ENCODE measurements at places on chromosomes 7 and 10. TPM values are rescaled to one million over a fixed set of nuclear protein-coding genes. Genes with fewer than 3 reads are reported as not detected.

GRCh38 chr7:23065974-23066373 is 39.6 kb upstream of the KLHL7 start:
- no peak for DNase-seq

Gene AVL9
- total RNA-seq, result 16.1 TPM

DNA sequence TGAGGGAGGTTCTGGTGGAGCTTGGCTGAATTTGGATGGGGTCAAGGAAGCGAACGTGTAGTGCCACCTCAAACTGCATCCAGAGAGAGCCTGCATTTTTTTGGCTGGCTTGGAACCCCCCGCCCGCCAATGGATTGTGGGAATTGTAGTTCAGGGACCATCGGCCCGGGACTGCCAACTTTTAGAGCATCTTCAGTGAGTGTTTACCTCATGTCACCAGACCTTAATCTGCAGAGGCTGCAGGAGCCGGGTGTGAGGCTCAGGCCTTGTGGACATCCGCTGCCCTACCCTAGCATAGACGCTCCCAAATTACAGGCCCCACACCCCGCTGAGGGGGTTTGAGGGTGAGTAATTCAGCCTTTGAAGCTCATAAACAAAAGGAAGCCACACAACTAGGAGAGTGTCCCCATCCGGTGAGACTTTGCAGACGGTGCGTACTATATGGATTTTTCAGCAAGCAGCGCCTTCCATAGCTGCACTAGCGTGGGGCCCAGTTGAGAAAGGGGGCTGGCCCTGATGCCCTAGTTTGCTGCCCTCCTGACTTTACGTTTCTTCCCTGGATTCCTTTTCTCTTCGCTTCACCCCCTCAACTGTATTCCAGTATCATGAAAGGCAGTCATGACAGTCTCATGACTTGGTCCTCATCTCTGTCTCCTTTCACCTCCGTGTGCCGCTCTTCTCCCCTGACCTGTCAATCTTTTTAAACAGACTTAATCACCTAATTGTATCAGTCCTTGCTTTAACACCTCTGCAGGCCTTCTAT is 717 bp downstream of the CNPY4 start:
- peak; percentile 68 for DNase-seq

- DNase-seq, result no peak
Observed at GRCh38 chr10:62306663-62307062, 38.0 kb upstream of the RTKN2 start.

DNA sequence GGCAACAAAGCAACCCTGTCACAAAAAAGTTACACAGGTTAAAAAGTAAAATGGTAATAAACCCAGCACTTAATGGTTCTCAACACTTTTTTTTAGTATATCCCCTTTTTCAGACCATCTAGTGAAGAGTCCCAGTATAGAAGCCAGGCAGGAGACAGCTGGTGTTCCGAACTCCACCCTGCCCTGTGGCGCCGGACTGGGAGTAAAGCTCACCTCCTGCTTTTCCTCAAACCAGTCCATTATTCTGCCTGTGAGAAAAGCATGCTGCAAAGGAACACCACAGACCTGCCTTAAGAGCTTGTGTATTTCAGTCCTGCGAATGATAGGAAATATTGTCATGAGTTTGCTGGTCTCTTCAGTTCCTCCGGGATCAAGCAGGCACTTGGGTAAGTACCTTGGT is 81.0 kb downstream of the EZH2 start:
- DNase-seq, result no peak

GRCh38 chr7:29924684-29925083 is 64.9 kb downstream of the SCRN1 start:
- no peak for DNase-seq

GRCh38 chr7:17600340-17600752 is 301.9 kb downstream of the AHR start:
- DNase-seq, result no peak

GRCh38 chr7:107659666-107660065 is 962 bp upstream of the SLC26A4 start:
- DNase-seq, result no peak

- DNase-seq, result no peak
Observed at GRCh38 chr7:33805630-33806233, 99.6 kb upstream of the BMPER start.

DNA sequence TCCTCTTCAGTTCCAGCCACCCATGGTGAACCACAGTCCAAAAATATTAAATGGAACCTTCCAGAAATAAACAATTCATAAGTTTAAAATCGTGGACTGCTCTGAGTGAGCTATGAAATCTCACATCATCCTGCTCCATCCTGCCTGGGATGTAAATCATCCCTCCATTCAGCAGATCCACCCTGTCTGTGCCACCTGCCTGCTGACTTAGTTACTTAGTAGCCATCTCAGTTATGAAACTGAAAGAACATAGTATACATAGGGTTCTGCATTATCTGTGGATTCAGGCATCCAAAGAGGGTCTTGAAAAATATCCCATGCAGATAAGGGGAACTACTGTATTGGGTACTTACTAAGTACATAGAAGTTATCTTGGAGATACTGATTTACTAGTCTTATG is 89.0 kb downstream of the ST8SIA6 start:
- no peak for DNase-seq

GRCh38 chr10:124032971-124033886 is 60.2 kb downstream of the CHST15 start:
- DNase-seq, result no peak

DNA sequence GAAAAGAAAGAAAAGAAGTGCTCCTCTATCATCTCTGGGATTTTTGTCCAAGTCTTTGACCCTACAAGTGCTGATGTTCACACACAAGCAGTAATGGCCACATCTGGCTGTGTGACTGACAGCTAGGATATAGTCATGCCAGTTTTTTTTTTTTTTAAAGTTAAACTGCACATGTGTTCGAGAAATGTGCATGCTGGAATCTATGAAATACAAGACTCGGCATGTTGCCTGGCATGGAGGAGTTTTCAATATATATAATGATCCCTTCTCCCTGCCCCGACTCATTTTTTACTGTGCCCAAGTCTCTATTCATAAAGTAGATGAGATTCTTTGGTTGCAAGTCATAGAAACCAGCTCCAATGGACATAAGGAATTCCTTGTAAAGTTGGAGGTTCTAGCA is 60.4 kb upstream of the FGFR2 start:
- no peak for DNase-seq

DNA sequence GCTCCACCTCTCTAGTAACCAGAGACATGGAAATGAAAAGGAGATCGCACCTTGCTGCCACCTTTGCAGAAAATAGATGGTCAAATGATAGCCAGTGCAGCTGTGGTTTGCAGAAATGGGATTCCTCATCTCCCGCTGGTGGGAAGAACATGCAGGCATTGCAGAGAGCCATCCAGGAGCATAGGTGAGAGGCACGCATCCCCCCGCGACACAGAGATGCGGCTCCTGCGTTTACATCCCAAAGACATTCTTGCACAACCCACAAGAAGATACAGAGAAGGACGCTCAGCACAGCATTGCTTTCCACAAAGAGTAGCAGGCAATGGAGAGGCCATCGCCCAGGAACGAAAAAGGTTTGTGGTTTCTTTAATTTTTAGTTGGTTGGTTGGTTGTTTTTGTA is 56.2 kb downstream of the OAT start:
- DNase-seq, result no peak

DNA sequence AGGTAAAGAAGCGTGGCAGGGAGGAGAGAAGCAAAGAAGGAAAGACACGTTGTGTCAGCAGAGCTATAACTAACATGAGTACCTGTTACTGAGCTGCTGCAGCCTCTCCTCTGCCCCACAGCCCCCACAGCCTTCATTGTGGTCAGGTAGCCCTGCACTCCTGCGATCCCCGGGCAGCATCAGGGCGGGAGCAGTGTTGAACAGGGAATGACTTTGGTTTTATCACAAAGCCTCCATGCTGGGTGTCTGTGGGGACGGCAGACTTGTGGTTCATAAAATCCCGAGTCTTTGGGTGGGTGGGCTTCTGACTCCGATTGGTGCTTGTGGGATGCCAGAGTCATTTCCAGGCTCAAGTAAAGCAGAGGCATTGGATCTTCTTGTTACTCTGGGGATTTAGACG is 14.8 kb upstream of the PRKAG2 start:
- no peak for DNase-seq

DNA sequence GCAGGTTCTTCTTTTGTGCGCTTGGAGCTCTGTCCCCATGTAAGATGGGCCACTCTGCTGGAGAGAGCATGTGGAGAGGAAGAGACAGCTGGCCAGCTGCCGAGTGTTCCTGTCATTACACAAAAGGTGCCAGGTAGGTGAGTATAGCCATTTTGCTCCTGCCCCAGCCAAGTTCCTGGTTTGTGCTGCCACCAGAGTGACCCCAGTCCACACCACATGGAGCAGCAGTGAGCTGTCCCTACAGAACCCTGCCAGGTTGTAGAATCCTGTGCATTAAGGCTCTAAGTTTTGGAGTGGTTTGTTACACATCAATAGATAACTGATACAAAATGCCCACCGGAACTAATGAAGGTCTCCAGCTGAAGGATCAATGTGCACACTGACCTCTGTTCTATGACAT is 84.6 kb upstream of the GHITM start:
- DNase-seq, result no peak

- no peak for DNase-seq
Observed at GRCh38 chr10:59342723-59343122, 19.6 kb downstream of the FAM13C start.

Gene PLEKHS1
- total RNA-seq, result not detected

DNA sequence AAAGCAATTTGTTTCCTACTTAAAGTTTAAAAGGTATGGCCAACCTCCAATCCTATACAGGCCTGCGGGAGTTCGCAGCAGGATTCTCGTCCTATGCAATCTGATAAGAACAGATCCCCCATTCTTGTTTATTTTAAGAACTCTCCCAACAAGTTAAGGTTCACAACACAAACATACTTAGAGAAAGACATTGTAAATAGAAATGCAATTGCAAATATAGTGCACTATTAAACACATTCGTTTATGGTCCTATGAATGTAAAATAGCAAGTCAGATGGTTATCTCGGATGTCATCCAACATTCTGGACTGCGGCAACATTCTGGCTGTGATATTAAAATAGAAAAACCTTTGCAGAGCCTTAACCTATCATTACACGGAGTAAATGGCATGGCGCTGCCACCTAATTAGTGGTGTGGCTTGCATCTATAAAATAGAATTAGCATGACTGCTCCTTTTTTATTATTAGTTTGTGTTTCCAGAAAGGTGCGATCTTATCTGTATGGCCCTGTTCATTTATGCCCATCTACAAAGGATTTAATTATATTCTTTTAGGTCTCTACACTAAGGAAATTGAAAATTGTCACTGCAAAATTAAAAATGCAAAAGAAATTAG is 37.0 kb downstream of the BEND7 start:
- no peak for DNase-seq

GRCh38 chr10:97920865-97921264 is 71.2 kb downstream of the GOLGA7B start:
- no peak for DNase-seq

DNA sequence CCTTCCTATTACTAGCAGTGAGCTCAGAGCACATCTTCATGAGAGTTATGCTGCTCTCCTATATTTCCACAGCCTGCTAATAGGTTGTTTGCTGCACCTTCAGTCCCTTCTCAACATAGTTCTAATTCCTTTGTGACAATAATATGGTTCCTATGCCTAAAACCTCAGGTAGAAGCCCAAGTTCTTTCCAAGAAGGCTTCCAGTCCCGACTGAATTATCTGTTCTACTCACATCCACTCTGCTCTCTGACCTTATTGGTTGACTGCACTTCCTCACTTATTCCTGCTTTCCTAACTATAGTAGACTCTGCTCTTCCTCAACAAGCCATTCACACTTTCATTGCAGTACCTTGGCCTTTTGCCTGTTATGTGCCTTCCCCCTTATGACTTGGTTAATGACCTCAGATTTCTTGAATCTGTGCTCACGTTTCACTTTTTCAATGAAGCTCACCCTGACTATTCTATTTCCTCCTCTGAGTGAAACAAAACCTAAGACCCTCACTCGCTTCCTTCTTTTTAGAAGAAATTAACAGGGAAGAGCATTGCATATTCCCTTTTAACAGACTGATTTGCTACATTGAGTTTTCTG is 132.7 kb downstream of the MDFIC start:
- DNase-seq, result no peak

DNA sequence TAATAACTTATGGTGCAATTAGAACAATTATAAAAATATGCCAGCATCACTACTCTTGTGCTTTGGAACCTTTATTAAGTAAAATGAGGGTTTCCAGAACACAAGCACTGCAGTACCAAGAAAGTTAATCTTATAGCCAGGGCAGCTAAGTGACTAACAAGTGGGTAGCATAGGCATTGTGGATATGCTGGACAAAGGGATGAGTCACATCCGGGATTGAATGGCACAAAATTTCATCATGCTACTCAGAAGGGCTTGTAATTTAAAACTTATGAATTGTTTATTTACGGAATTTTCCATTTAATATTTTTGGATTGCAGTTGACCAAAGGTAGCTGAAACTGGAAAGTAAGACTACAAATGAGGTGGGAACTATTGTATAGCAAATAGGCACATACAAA is 250.6 kb downstream of the C7orf25 start:
- no peak for DNase-seq

GRCh38 chr10:90051053-90051452 is 349.7 kb downstream of the KIF20B start:
- DNase-seq, result no peak

- DNase-seq, result no peak
Observed at GRCh38 chr7:39950473-39951225, 593 bp downstream of the CDK13 start.

GRCh38 chr10:94485094-94485493 is 60.5 kb upstream of the HELLS start:
- no peak for DNase-seq

- DNase-seq, result peak; percentile 68
Observed at GRCh38 chr10:34815185-34816084, at the start of gene PARD3. PARD3 (minus strand) TSS chr10:34815296; CDS start chr10:34814995, 301 bp downstream.

Gene MBL2
- total RNA-seq, result 222 TPM

DNA sequence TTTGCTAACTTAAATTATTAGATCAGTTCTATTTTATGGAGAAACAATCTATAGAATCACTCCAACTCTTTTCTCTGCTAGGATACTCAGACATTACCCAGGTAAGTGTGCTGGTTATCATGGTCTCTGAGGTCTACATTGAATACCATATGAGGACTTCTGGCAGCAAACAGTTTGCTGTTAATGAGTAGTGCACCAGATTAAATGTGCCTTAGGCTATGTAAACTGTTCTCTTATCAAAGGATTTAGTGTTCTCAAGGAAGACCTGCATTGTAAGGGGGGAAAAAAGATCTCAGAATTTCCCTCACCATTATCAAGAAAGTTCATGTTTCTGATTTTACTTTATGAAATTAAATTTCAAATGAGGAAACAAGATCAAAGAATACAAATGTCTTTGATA is 107.5 kb downstream of the ITGB8 start:
- DNase-seq, result no peak

GRCh38 chr7:113790025-113790424 is 128.8 kb downstream of the PPP1R3A start:
- no peak for DNase-seq

Gene GALNT11
- total RNA-seq, result 21.8 TPM
